ENCODE measurements at places on chromosomes 11 and 22.

GRCh38 chr22:43511276-43511910, 99.6 kb downstream of the MPPED1 start:
- DNase-seq: no peak

- no peak for DNase-seq
Measured at GRCh38 chr11:133916784-133917440, 39.9 kb downstream of the IGSF9B start.

DNA sequence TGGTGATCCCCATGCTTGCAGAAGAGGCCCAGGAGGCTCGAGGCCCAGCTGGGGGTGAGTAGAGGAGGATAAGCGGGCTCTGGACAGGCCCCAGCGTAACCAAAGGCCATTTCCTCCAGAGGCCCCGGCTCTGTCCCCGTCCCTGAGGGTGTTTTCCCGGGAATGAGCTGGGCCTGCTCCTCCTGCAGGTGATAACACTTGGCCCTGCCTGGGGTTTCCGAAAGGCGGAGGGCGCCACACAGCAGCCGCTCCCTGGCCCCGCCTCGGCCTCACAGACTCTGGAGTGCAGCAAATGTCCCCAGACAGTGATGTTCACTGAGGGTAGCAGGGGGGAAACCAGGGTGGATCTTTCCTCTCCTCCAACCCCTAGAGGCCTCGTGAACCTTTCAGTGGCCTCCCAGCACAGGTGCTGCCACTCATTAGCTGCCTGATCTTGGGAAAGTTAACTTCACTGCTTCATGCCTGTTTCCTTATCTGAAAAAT, 10.5 kb upstream of the MGAT3 start:
- no peak for DNase-seq

DNA sequence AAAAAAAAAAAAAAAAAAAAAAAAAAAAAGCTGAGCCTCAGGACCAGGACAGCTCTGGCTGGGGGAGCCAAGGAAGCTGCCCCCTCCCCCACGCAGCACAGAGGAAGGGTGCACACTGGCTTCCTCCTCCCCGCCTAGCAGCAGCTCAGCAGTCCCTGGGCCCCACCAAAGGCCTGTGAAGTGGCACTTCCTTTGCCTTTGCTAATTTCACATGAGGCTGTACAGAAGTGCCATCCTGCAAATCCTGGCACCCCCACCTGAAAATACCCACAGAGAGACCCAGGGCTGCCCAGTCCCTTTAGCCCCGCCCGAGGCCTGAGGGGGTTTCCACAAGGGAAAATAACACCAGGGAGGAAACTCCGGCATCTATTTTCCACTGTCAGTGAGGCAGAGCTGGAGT, 3.9 kb downstream of the RHOG start:
- DNase-seq: no peak

- DNase-seq: no peak
Measured at GRCh38 chr22:22203048-22203971, 41.3 kb upstream of the VPREB1 start.
